ENCODE measurements at places on chromosomes 6 and 20. TPM values are rescaled to one million over a fixed set of nuclear protein-coding genes. Genes with fewer than 3 reads are reported as not detected.

The ECT2L gene
- not detected for total RNA-seq

The TRIM15 gene
- not detected for total RNA-seq

The SEC23B gene
- total RNA-seq: 104 TPM

The FILIP1 gene
- total RNA-seq: 0.03 TPM

The MUC21 gene
- total RNA-seq: not detected

The OR12D3 gene
- not detected for total RNA-seq

The KHDC1L gene
- total RNA-seq: not detected

The BMP2 gene
- 0.26 TPM for total RNA-seq

The C6orf141 gene
- total RNA-seq: not detected

The PLN gene
- not detected for total RNA-seq

The RGS17 gene
- total RNA-seq: 1.2 TPM

The PRND gene
- total RNA-seq: not detected

The PARD6B gene
- total RNA-seq: 4.8 TPM

The ADGRG6 gene
- total RNA-seq: 134 TPM

The C20orf202 gene
- total RNA-seq: not detected

The HCRTR2 gene
- total RNA-seq: not detected

The GPX5 gene
- not detected for total RNA-seq

The EPHA7 gene
- total RNA-seq: 5.7 TPM

The SEMG1 gene
- total RNA-seq: not detected

The TUBB gene
- 457 TPM for total RNA-seq

The PROKR2 gene
- not detected for total RNA-seq

The BPIFB4 gene
- not detected for total RNA-seq

The ZNF165 gene
- total RNA-seq: 0.37 TPM

The FAM83B gene
- total RNA-seq: not detected

The CGA gene
- not detected for total RNA-seq

The WASF1 gene
- total RNA-seq: 5.0 TPM

The SIRPB1 gene
- 1.8 TPM for total RNA-seq

The C6orf15 gene
- total RNA-seq: not detected

The ROS1 gene
- total RNA-seq: not detected

The TBXT gene
- not detected for total RNA-seq

The MEI4 gene
- total RNA-seq: 0.08 TPM

The AVP gene
- not detected for total RNA-seq

The TUBB1 gene
- not detected for total RNA-seq

The LY6G6D gene
- total RNA-seq: not detected

The SLC4A11 gene
- 0.82 TPM for total RNA-seq

The ATP9A gene
- 20.3 TPM for total RNA-seq

The VNN1 gene
- not detected for total RNA-seq

The OPRL1 gene
- total RNA-seq: 3.2 TPM

The TRIM26 gene
- 25.0 TPM for total RNA-seq

The SLC17A4 gene
- total RNA-seq: not detected

The MAD2L1BP gene
- 166 TPM for total RNA-seq

The STMN3 gene
- total RNA-seq: 34.2 TPM

The RARS2 gene
- 32.5 TPM for total RNA-seq

The C20orf141 gene
- total RNA-seq: not detected

The DDR1 gene
- total RNA-seq: 34.1 TPM

The GTSF1L gene
- not detected for total RNA-seq

The DEFB113 gene
- not detected for total RNA-seq

Measured in SK-MEL-5 (cell line).